Peyer's patch (tissue), 4 donors: ENCODE measurements at places on chromosomes 6 and 20. TPM values are rescaled to one million over a fixed set of nuclear protein-coding genes. Genes with fewer than 3 reads are reported as not detected.

DNA sequence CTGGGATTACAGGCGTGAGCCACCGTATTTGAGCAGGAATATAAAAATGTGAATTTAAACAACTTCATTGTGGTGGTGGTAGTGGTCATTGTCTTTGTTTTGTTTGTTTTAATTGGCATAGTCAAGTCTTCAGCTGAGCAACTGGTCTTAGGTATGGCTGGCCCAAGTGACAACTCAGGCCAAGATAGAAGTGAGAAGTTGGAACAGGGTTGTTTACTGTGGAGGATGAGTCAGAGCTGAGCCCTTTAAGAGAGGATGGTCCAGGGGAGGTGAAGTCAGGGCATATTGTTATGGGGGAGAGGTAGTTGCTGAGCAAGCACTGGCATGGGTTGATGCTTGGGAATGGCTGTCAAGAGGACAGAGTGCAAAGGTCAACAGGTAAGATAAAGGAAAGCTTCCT is 308.2 kb downstream of the FARS2 start:
- no peaks in the 10 kb centered on the region for H3K27me3 ChIP-seq
- H3K4me3 ChIP-seq = no peak overlapping the region
- no peak overlapping the region for H3K27ac ChIP-seq
- no peak for DNase-seq

RAD21L1 gene
- not detected for total RNA-seq

LINC00237 gene
- total RNA-seq = not detected

NKX2-4 gene
- not detected for total RNA-seq

DNA sequence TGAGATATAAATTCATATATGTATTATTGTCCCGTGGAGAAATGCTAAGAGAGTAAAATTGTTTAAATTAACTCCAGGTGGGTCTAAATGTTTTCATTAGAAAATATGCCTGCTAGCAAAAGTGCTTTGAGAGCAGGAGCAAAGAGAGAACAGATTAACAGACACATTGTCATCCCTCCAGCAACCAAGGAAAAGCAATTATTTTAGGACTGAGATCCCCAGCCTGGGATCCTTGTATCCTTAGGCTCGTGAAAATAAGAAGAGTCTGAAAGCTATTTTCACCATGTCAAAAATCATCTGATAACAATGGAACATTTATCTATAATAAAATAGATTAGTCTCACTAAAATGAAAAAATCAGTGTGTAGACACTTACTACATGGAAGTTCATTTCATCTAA is 11.5 kb upstream of the MRS2 start:
- H3K4me3 ChIP-seq = no peak overlapping the region
- DNase-seq = no peak
- H3K27ac ChIP-seq = no peak overlapping the region
- no peaks in the 10 kb centered on the region for H3K27me3 ChIP-seq
- no peaks in the 10 kb centered on the region for H3K36me3 ChIP-seq
- H3K4me1 ChIP-seq = no peaks in the 10 kb centered on the region

DNA sequence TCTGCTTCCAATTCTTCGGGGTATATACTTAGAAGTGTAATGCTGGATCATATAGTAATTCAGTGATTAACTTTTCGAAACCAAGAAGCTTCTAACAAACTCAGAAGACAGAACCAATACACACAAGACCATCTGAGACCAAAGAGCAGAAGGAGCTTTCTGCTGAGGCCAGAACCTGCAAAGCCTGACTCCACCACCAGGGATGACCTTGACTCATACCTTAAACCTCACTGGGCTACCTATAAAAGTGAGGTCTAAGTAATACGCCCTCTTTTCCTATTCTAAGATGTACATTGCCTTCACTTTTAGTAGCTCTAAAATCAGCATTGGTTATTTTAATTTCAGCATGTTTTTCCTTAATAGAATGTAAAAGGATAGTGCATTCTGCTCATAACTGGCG is 84.8 kb downstream of the FOXF2 start:
- DNase-seq = no peak
- no peak overlapping the region for H3K27ac ChIP-seq
- H3K36me3 ChIP-seq = no peaks in the 10 kb centered on the region
- no peak overlapping the region for H3K4me3 ChIP-seq
- H3K27me3 ChIP-seq = no peaks in the 10 kb centered on the region
- no peaks in the 10 kb centered on the region for H3K4me1 ChIP-seq

GRCh38 chr6:47489995-47490394 is 12.4 kb downstream of the CD2AP start:
- no peak overlapping the region for H3K27ac ChIP-seq
- H3K36me3 ChIP-seq = no peaks in the 10 kb centered on the region
- no peaks in the 10 kb centered on the region for H3K4me1 ChIP-seq
- H3K4me3 ChIP-seq = no peak overlapping the region
- no peaks in the 10 kb centered on the region for H3K27me3 ChIP-seq

DNA sequence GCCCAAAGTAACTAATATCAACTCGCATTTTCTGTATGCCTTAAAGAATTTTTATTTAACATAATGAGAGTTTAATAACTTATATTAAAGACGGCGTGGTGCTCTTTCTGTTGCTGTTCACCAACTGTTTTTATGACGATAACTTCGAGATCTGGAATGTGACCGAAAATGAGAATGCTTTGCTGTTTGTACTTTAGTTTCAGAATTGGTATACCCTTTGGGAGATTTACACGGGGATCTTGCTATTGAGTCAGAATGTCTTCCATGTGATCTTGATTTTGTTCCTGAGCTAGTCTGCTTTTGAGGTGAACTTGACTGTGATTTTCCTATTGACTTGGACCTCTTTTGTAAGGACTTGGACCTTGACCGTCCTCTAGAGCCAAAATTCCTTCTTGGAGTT is 17.9 kb downstream of the PNRC1 start:
- DNase-seq = no peak
- H3K36me3 ChIP-seq = no peaks in the 10 kb centered on the region
- no peaks in the 10 kb centered on the region for H3K27me3 ChIP-seq
- no peak overlapping the region for H3K27ac ChIP-seq
- no peak overlapping the region for H3K4me3 ChIP-seq

DNA sequence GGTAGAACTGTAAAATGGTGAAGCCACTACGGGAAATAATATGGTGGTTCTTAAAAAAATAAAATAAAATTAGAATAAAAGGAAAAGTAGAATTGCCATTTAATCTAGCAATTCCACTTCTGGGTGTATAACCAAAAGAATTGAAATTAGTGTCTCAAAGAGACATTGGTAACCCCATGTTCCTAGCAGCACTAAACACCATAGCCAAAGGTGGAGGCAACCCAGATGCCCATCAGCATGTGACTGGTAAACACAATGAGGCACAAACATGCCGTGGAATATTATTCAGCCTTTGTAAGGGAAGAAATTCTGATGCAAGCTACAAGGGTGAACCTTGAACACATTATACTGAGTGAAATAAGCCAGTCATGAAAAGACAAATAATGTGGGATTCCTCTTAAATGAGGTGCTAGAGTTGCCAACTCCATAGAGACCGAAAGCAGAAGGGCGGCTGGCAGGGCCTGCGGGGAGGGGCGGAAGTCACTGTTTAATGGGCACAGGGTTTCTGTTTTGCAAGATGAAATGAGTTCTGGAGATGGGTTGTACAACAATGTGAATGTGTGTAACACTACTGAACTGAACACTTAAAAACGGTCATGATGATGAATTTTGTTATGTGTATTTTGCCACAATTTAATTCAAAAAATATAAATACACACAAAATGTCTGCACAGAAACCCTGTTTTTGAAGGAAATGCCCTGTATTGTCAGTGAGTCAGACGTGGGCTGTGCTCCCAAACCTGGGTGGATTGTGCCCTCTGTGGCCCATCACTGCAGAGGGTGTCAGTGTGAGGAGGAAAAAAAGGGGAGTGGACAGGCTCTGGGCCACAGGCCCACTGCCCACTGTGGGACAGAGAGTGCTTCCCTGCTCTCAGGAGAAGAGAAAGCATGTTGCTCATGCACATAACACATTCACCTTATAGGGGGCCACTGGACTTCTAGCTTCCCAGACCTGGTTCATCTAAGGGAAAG is 49.6 kb upstream of the CD93 start:
- no peak overlapping the region for H3K27ac ChIP-seq
- no peaks in the 10 kb centered on the region for H3K27me3 ChIP-seq
- DNase-seq = peak; percentile 45
- no peaks in the 10 kb centered on the region for H3K4me1 ChIP-seq

DNA sequence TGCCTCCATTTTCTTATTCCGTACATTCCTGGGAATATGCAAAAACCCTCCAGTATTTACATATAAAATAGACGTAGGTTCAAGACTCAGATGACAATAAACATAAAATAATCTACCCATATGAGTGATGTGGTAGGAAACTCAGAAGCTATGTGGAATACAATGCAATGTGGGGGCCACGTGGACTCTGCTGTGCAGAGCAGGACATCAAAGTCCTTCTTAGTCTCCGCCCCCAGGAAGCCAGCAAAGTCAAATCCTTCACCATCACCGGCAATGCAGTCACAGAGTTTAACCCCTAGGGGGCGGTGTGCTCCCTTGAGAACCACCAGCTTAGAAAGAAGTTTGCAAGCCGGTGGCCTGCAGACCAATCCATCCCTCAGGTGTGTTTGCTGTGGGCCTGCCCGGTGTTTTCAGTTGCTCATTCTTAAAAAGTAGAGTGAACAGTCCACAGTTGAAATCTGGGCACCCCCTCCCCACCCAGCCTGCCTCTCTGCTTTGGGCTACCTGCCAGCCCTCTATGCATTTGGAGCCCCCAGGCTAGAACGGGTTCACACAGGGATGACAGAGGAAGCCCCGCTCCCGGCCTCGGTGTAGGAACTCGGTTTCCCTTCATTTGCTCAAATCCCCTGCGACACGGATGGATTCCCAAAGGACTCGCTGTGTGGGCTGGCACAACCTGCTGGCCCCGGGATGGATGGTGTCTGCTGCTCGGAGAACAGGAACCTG is 59.9 kb downstream of the SULF2 start:
- peak; percentile 75 for DNase-seq
- H3K4me1 ChIP-seq = peaks cover 4% of the 10 kb centered on the region
- no peak overlapping the region for H3K4me3 ChIP-seq
- no peaks in the 10 kb centered on the region for H3K27me3 ChIP-seq
- H3K27ac ChIP-seq = no peak overlapping the region

ASIP gene
- total RNA-seq = not detected

GRCh38 chr6:1424306-1424927 is 35.0 kb downstream of the FOXF2 start:
- H3K4me3 ChIP-seq = no peak overlapping the region
- H3K4me1 ChIP-seq = no peaks in the 10 kb centered on the region
- H3K36me3 ChIP-seq = no peaks in the 10 kb centered on the region
- no peaks in the 10 kb centered on the region for H3K27me3 ChIP-seq

TRIM31 gene
- 9.9 TPM for total RNA-seq

DNA sequence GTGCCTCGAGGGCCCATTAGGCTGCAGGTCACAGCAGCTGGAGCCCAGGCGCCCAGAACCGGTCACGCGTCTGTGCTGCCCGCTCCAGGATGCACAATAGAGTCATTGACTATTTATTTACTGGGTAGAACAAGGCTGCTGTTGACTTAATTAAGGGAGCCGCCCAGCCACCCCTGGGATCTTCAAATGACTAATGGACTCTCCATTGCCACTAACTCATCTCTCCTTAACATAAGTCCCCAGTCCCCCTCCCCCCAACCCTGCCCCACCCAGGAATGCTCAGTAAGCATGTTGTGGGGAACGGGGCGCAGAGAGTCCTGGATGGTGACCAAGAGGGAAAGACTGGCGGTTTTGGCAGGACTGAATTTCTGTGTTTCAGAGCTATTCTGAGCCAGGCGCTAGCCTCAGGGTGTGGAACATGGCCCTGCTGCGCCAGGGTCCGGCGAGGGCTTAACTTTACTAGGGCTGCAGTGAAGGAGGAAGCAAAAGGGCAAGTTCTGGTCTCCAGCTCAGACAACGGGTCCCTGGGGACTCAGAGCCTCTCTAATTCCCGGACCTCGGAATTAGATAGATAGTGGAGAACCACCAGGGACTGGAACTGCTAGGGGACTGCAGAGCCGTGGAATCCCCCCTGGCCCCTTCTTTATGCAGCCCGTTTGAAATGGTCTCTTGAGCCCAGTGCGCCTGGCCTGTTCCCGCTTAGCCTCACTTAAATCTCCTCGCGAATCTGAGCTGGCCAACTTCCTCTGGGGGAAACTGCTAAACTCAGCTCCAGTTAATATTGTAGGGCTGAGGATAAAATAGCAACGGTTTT is 1.5 kb upstream of the GRIK2 start:
- no peaks in the 10 kb centered on the region for H3K27me3 ChIP-seq
- no peak overlapping the region for H3K27ac ChIP-seq
- no peaks in the 10 kb centered on the region for H3K4me1 ChIP-seq

GRCh38 chr6:43803783-43804549 is 34.0 kb downstream of the VEGFA start:
- no peaks in the 10 kb centered on the region for H3K4me1 ChIP-seq
- no peaks in the 10 kb centered on the region for H3K27me3 ChIP-seq
- H3K4me3 ChIP-seq = no peak overlapping the region
- no peaks in the 10 kb centered on the region for H3K36me3 ChIP-seq
- H3K27ac ChIP-seq = peak overlapping the region; percentile 74

DNA sequence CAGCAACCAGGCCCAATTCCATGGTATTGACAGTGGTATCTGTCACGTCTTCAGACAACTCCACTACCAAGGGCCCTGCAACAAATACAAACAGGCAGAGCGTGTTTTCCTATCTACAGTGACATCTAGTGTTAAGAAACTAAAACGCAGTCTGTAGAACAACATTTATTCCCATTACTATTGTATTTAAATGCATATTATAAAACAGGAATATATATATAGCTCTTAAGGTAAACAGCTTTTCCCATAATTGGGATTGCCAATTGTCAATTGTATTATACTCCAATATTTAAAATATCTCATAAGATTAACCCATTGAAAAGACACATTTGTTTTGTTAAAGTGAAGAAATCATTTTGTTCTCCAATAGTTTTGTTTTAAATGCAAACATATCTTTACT is 97.2 kb downstream of the KIF16B start:
- no peak overlapping the region for H3K4me3 ChIP-seq
- H3K27ac ChIP-seq = no peak overlapping the region
- H3K27me3 ChIP-seq = no peaks in the 10 kb centered on the region
- H3K36me3 ChIP-seq = no peaks in the 10 kb centered on the region
- H3K4me1 ChIP-seq = no peaks in the 10 kb centered on the region
- no peak for DNase-seq

CLIC5 gene
- 128 TPM for total RNA-seq

GRCh38 chr6:14601490-14601889 is 483.9 kb downstream of the CD83 start:
- H3K4me1 ChIP-seq = no peaks in the 10 kb centered on the region
- H3K27me3 ChIP-seq = no peaks in the 10 kb centered on the region
- DNase-seq = no peak
- no peak overlapping the region for H3K27ac ChIP-seq
- no peaks in the 10 kb centered on the region for H3K36me3 ChIP-seq
- H3K4me3 ChIP-seq = no peak overlapping the region

PRKN gene
- total RNA-seq = 11.7 TPM

- no peaks in the 10 kb centered on the region for H3K36me3 ChIP-seq
- no peak overlapping the region for H3K27ac ChIP-seq
- H3K4me1 ChIP-seq = no peaks in the 10 kb centered on the region
- H3K4me3 ChIP-seq = no peak overlapping the region
- no peaks in the 10 kb centered on the region for H3K27me3 ChIP-seq
- DNase-seq = no peak
Measured at GRCh38 chr6:39428152-39428551, 105.7 kb upstream of the KCNK16 start.

- H3K4me1 ChIP-seq = no peaks in the 10 kb centered on the region
- no peaks in the 10 kb centered on the region for H3K36me3 ChIP-seq
- peak overlapping the region; percentile 40 for H3K27ac ChIP-seq
- peak; percentile 64 for DNase-seq
- H3K27me3 ChIP-seq = no peaks in the 10 kb centered on the region
- H3K4me3 ChIP-seq = peak overlapping the region; percentile 16
Measured at GRCh38 chr6:125099211-125100073, 54.1 kb upstream of the TPD52L1 start.

OPRM1 gene
- not detected for total RNA-seq

GRCh38 chr20:47734870-47735269 is 50.4 kb downstream of the SULF2 start:
- no peak for DNase-seq
- H3K36me3 ChIP-seq = no peaks in the 10 kb centered on the region
- H3K27me3 ChIP-seq = no peaks in the 10 kb centered on the region
- no peak overlapping the region for H3K27ac ChIP-seq
- no peaks in the 10 kb centered on the region for H3K4me1 ChIP-seq
